ENCODE measurements at places on chromosomes 11 and 22.

DNA sequence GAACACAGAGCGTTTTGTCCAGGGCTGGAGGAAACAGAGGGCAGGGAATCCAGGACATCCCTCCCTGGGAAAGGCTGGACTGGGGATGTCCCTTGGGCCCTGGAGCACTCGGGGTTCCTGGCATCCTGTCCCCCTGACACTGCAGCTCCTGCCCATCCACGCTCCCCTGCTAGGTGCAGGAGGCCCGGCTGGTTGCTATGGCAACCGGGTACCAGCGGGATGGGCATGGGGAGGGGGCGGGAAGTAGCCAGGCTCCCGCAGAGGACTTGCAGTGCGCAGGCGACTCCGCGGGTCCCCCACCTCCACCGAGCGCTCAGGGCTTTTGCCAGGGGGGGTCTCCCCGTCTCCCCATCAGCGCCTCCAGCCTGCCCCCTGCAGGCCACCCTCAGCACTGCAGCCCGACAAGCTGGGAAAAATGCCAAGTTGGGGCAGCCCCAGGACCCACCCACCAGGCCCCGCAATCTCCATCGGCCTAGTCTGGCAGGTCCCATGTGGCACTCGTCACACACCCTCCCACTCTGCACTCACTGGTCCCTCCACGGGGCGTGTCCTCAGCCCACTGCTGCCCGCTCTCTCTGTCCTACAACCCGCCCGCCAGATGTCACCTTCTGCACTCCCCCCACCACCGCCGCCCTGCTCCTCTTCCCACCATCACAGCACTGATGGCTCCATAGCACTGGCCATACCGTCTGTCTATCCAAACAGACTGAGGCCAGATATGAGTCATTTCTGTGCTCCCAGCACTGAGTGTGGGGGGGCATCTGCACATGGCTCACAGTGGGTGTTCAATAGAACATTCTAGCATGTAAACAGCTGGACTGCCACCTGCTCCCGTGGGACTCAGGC is 31.5 kb downstream of the KIAA0930 start:
- DNase-seq, result peak; percentile 5
- H3K27ac ChIP-seq, result no peak overlapping the region
- H3K4me1 ChIP-seq, result no peaks in the 10 kb centered on the region
- no peak overlapping the region for H3K4me3 ChIP-seq
- H3K27me3 ChIP-seq, result no peaks in the 10 kb centered on the region

- H3K4me3 ChIP-seq, result no peak overlapping the region
- H3K27me3 ChIP-seq, result no peaks in the 10 kb centered on the region
- H3K4me1 ChIP-seq, result peaks cover 11% of the 10 kb centered on the region
- DNase-seq, result no peak
- H3K36me3 ChIP-seq, result peaks cover 17% of the 10 kb centered on the region
These were observed 45.3 kb upstream of the SCUBE2 start for GRCh38 chr11:9136741-9137140.

DNA sequence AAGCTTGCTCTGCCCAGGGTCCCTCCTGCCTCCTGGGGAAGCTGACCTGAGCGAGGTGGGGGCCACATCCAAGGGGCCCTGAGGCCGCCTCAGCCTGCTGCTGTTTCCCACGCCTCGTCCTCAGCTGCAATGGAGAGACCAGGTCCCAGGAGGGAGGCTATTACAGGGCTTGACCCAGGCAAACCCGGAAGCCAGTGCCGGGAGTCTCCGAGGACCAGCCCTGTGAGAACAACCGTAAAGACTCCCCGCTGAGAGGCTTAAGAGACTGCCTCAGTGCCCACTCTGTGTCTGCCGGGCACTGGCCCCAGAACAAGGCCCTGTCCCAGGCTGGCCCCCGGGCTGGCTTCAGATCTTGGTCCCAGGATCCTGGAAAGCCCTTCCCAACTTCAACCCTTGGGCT is 124.3 kb upstream of the FGF3 start:
- H3K4me3 ChIP-seq, result no peak overlapping the region
- H3K36me3 ChIP-seq, result no peaks in the 10 kb centered on the region
- peaks cover 4% of the 10 kb centered on the region for H3K27me3 ChIP-seq
- no peak overlapping the region for H3K27ac ChIP-seq
- no peaks in the 10 kb centered on the region for H3K4me1 ChIP-seq

DNA sequence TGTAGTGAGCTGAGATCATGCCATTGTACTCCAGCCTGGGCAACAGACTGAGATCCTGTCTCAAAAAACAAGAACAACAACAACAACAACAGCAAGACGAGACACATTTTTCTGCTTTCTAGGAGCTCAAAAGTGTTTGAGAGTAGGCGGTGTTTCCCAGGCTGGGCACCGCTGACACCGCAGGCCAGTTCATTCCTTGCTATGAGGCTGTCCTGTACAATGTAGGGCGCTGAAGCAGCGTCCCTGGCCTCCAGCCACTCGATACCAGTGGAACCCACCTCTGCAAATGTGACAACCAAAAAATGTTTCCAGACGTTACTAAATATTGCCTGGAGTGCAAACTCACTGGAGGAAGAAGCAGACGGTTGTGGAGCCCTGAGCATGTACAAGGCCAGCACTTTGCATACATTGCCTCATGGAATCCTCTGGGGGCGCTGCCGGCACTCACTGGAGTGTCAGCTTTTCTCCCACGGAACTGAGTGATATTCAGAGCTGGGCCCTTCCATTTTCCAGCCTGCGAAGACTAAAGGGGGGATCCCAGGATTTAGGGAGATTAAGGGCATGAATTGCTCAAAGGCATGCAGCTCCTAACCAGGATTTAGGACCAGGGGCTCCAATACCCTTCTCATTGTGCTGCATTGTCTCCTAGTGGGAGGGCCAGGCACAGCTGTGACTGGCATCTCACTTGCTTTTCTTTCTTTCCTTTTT is 5.8 kb upstream of the MIEF1 start:
- H3K4me1 ChIP-seq, result no peaks in the 10 kb centered on the region
- DNase-seq, result no peak
- no peak overlapping the region for H3K27ac ChIP-seq
- H3K27me3 ChIP-seq, result no peaks in the 10 kb centered on the region
- H3K36me3 ChIP-seq, result no peaks in the 10 kb centered on the region
- H3K4me3 ChIP-seq, result no peak overlapping the region

DNA sequence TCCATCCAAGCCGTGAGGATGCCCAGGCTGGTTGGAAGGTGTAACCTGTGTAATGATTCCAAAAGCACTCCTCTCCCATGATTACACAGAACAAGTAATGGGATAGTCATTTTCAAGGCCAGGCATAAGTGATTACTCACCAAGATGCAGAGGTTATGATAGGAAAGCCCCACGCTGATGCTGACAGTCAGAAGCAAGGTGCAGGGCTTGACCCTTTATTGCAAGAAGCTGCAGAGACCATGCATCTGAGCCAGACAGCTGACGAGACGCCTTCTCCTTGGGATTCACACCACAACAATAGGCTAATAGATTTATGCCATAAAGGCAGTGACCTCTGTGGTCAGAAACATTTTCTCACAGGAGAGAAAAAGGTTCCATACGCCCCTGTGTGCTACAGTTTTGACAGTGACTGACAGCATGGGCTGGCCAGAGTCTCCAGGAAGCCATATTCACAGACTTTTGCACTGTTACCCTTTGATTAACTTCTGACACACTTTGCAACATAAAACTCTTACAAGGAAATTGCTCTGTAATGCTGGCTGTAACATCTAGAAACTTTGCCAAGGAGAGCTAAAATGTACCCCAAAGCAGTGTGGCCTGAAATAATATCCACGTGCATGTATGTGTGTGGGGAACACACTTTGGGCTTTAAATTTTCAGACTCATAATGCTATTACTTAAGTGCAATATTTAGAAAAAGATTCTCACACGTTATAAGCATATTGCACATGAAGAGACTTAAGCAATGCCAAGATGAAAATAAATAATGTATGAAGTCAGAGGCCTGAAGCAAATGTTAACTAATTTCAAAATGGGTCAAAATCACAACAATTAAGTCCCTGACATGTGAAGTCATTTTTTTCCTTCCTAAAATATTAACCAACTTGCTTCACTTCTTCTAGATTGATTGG is 1079.0 kb upstream of the TENM4 start:
- H3K4me3 ChIP-seq, result no peak overlapping the region
- H3K27me3 ChIP-seq, result no peaks in the 10 kb centered on the region
- no peak overlapping the region for H3K27ac ChIP-seq
- H3K36me3 ChIP-seq, result no peaks in the 10 kb centered on the region

GRCh38 chr11:128405714-128406662 is 181.4 kb downstream of the ETS1 start:
- no peak overlapping the region for H3K27ac ChIP-seq
- no peak for DNase-seq
- no peak overlapping the region for H3K4me3 ChIP-seq
- no peaks in the 10 kb centered on the region for H3K36me3 ChIP-seq

GRCh38 chr11:33634291-33634834 is 66.3 kb downstream of the C11orf91 start:
- no peak for DNase-seq
- H3K36me3 ChIP-seq, result no peaks in the 10 kb centered on the region
- no peaks in the 10 kb centered on the region for H3K27me3 ChIP-seq

Data from effector memory CD4-positive, alpha-beta T cell (primary cell).